ENCODE measurements at places on chromosomes 16 and 17.
A peak's percentile ranks its signal among the peaks of the same experiment; 100 is the strongest.

- DNase-seq = no peak
These were observed 791 bp upstream of the ZNF629 start for GRCh38 chr16:30787613-30788378.

- DNase-seq = no peak
These were observed 122.2 kb downstream of the IRX5 start for GRCh38 chr16:55052741-55053415.

DNA sequence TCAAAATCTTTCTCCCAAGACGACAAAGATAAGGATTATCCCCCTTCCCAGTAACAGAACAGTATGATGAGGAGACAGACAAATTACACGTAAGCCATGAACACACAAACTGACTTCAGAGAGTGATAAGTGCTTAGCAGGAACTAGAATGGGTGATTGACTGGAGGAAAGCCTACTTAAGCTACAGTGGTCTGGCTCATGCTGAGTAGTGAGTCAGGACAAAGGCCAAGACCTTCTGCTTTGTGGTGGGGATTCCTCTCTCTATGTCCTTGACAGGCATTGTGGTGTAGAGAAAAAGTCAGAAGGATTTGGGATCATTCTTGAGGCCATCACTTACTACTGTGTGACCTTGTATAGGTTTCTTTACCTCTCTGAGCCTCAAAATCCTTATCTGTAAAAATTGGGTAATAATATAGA lies 381.9 kb upstream of the CCL2 start:
- no peak for DNase-seq

DNA sequence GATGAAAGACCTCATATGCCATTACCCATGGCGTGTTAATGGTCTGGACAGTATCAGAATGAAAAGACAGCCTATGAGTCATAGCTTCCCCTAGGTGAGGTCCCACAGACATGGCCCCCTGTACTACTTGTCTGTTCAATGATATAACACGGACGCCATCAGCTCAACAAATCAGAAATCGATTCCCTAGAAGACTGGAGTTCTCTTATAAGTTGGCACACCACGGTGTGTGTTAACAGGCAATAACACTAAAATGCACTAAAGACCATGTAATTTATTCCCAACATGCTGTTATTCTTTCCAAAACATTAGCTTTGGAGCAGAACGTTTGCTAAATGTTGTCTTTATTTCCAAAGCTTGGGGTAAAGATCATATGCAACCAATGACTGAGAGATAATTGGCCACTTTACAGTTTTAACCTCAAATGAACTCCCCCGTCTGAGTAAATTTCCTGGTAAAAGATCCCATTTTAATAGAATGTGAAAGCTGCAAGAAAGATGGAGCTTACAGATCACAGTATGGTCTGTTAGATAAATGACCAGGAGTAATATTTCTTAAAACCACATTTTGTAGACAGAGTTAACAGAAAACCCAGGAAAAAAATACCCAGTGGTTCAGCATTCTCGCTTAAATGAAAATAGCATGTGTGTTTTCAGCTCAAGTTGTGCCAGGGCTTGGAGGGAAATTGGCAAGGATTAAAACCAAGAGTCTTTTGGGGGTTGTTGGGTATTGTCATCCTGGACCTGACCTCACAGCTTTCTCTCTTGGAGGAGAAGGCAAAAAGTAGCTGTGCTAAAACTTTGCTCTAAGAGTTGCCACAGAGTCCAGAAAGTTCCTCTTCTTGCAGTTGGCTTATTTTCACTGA lies 65.9 kb downstream of the PCTP start:
- no peak for DNase-seq

GRCh38 chr16:70433458-70434103 lies 5.3 kb downstream of the ST3GAL2 start:
- no peak for DNase-seq

DNA sequence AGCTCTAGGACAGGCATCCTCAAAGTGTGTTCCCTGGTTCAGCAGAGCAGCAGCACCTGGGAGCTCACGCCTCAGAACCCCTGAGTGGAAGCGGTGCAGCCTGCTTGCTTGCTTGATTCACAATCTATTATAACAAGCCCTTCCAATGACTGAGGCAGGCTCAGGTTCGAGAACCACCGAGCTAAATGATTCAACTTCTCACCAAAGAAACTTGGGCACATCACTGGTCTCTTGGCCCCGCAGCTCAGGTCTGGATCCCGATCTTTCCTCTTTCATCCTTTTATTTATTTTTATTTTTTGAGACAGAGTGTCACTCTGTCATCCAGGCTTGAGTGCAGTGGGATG lies 24.5 kb downstream of the CLUH start:
- no peak for DNase-seq

GRCh38 chr17:19876529-19877161 lies 8.9 kb upstream of the ULK2 start:
- DNase-seq = no peak

DNA sequence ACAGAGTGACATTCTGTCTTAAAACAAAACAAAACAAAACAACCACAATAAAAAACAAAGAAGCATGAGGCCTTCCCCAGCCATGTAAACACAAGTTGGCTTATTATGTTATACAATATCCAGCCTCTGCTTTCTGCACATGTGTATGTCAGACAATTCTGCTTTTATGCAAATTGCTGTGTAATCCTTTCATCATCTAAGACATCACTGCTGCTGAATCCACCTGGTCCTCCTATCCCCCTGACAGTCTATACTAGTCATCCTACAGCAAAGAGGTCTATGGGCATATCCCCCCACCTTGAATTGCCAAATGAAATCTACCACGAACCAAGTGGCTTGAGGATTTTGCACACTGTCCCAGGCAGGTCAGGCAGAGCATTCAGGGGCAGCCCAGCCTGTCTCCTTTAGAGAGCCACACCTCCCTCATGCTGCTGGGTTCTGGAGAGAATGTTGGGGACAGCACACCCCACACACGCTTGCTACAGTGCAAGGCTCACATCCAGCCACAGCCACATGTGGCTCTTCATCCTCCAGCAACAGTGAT lies 339.6 kb upstream of the CDH5 start:
- DNase-seq = no peak

DNA sequence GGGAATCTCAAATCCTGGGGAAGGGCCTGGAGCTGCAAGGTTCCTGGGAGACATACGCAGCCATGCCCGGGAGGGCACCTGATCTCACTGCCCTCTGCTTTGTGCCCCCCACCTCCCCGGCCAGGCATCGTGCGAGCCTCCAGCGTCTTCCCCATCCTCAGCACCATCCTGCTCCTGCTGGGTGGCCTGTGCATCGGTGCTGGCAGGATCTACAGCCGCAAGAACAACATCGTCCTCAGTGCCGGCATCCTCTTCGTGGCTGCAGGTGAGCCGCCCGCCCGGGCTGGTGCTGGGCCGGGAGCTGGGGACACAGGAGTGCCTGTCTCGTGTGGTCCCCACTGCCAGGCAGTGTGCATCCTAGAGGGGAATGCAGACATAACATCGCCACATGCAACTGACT lies 19.6 kb upstream of the CACNG1 start:
- DNase-seq = no peak

DNA sequence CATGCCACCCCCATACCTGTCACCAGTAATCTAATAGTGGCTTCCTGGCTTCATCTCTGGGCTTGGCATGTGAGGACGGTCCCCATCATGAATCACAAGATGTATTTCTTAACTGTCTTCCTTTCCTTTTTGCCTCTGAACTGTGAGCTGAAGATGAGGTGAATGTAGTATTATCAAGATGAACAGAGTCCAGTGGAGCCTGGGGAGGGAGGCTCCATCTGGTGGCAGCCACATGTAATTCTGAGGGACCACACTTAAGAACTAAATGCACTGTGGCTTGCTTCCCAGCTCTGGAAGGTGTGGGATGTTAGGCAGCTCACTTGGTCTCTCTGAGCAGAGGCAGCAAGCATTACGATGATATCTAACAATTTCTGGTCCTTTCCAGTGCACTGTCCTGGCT lies 354.9 kb upstream of the ASIC2 start:
- DNase-seq = no peak

- DNase-seq = no peak
These were observed at the start of gene RNF112 for GRCh38 chr17:19410875-19411620. Gene RNF112, plus strand, starts transcription at chr17:19411232. Its CDS starts 177 bp downstream, at chr17:19411409.

- no peak for DNase-seq
These were observed 19.5 kb upstream of the RAP1GAP2 start for GRCh38 chr17:2776589-2777241.

GRCh38 chr16:3182608-3183444 lies 5.2 kb upstream of the OR1F1 start:
- peak; percentile 90 for DNase-seq

DNA sequence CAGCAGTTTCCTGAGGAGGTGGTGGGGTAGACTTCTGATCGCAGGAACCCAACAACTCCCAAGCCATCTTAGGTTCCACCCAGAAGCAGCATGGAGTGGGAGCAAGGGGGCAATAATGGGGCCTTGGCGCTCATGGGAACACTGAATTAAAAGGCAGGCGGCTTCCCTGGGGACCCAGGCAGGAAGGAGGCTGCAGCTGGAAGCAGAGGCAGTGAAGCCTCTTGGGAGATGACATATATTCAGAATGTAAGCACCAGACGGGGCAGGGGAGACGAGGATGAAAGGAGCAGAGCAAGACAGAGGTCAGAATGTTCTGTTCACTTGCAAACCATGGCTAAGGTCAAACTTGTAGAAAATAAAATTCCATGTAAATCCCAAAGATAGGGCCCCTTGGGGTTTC lies 2.9 kb downstream of the HIGD1B start:
- DNase-seq = no peak

DNA sequence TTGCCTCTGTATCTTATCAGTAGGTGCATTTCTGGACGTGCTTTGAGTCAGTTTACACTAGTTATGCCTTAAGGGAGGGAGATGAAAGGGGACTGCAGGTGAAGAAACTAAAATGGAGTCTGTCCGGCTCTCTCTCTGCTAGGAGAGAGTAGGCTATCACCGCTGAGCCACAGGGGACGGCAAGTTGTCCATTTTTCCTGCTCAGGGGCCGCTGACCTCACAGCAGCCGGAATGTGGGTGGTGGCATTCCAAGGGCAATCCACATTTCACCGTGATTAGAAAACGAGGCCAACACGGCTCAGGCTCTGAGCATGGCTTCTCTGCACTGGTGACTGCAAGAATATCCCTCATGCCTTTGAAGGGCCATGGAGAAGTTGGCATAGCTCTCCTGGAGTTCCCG lies 19.0 kb upstream of the KLHDC4 start:
- DNase-seq = no peak

DNA sequence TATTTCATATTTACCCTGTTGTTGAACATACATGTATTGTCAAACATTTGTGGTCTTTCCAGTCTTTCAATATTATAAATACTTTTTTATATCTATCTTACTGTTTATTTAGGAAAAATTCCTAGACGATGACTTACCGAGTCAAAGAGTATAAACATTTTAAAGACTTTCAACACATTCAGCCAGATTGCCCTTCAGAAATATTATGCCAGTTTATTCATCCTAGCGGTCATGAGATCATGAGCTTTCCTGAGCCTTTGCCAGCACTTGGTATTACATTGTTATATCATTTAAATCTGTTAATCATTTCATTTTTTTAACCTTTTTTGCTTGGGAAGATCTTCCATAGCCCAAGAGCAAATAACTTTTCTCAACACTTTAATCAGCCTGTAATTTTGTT lies 197.4 kb downstream of the SPECC1 start:
- DNase-seq = no peak

DNA sequence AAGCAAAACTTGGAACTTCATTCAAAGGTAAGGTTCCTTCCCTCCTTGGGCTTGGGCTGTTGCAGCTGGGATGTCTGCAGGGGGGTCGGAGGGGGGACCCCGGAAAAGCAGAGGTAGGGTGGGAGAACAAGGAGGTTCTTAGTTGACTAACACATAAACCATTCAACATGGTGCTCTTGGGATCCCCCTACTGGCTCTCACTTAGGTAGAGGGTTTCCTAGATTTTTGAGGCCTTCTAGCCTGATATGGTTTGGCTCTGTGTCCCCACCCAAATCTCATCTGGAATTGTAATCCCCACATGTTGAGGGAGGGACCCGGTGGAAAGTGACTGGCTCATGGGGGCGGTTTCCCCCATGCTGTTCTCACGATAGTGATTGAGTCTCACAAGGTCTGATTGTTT lies 93.9 kb downstream of the RGS9 start:
- DNase-seq = no peak

DNA sequence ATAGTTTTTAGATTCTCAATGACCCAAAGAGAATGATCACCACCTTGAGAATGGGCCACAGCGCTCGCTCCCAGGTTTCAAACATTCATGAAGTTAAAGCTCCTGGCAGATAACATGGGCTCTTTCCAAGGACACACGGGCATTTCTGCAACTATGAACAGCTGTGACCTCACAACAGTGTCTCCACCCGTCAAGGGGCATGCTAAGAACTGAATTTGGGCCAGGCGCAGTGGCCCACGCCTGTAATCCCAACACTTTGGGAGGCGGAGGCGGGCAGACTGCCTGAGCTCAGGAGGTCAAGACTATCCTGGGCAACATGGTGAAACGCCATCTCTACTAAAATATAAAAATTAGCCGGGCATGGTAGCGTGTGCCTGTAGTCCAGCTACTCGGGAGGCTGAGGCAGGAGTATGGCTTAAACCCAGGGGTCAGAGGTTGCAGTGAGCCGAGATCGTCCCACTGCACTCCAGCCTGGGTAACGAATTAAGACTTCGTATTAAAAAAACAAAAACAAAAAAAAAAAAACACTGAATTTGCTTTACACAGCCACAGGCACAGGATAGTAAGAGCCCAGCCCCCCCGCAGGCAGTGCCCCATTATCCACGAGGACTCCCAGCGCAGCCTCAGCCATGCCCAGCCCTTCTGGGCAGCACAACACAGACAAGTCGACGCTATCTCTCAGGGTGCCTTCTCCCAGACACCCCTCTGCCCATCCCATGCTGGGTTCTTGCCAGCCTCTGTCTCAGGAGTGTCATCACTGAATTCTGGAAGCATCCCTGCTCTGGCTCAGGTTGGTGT lies 7.2 kb downstream of the USP7 start:
- no peak for DNase-seq

- DNase-seq = peak; percentile 80
These were observed 4.6 kb upstream of the ATP2A1 start for GRCh38 chr16:28873543-28874201.

GRCh38 chr17:78746263-78746948 lies 35.7 kb downstream of the CYTH1 start:
- no peak for DNase-seq

- DNase-seq = no peak
These were observed 18.8 kb downstream of the WNT9B start for GRCh38 chr17:46869975-46870803.

DNA sequence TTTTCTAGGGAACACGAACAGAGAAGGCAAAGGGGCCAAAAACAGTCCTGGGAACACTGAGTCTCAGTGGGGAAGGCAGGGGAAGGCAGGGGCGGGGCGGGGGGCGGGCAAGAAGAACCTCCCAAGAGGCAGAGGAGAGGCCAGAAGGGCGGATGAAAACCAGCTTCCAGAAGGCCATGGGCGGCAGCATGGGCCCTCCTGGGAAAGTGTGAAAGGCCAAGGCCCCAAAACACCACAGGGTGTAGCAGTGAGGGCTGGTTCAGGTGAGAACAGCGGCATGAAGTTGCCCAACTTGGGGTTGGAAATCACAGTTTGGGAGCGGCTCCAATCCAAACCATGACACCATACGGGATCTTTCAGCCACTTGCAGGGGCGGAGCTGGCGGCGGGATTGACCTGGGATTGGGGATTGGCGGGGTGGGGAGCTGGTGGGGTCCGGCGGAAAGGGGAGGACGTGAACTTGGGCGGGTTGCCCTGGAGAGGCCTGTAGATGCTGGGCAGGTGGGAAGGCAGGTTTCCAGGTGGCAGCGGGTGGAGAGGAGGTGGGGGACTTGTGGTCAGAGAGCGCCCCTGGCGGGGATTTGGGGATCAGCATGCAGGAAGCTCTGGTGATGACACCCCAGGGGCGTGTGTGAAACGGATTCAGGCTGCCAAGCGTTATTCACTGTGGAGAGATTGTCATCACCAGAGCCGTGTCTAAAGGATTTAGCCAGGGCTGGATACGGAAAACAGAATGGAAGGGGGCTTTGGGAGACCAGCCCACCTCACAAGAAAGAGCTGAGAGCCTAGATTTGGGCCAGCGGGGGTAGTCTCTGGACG lies 80.9 kb downstream of the ARHGAP23 start:
- peak; percentile 80 for DNase-seq

All from activated T-cell treated with anti-CD3 and anti-CD28 coated beads, Interleukin-2, amount 50 U/mL, for 48 hours (primary cell).